ENCODE measurements at places on chromosomes 7 and 10.

GRCh38 chr7:20330928-20331909 is 519 bp downstream of the ITGB8 start:
- H3K36me3 ChIP-seq, result no peaks in the 10 kb centered on the region
- H3K27me3 ChIP-seq, result no peaks in the 10 kb centered on the region
- H3K4me3 ChIP-seq, result peak overlapping the region; percentile 88
- peaks cover 15% of the 10 kb centered on the region for H3K4me1 ChIP-seq
- H3K27ac ChIP-seq, result peak overlapping the region; percentile 94
- peak; percentile 51 for DNase-seq

- no peaks in the 10 kb centered on the region for H3K27me3 ChIP-seq
- no peaks in the 10 kb centered on the region for H3K36me3 ChIP-seq
- peak; percentile 46 for DNase-seq
- H3K27ac ChIP-seq, result no peak overlapping the region
- H3K4me1 ChIP-seq, result peaks cover 14% of the 10 kb centered on the region
- H3K4me3 ChIP-seq, result no peak overlapping the region
These were observed 174.4 kb upstream of the PLXNA4 start for GRCh38 chr7:132750530-132751217.

DNA sequence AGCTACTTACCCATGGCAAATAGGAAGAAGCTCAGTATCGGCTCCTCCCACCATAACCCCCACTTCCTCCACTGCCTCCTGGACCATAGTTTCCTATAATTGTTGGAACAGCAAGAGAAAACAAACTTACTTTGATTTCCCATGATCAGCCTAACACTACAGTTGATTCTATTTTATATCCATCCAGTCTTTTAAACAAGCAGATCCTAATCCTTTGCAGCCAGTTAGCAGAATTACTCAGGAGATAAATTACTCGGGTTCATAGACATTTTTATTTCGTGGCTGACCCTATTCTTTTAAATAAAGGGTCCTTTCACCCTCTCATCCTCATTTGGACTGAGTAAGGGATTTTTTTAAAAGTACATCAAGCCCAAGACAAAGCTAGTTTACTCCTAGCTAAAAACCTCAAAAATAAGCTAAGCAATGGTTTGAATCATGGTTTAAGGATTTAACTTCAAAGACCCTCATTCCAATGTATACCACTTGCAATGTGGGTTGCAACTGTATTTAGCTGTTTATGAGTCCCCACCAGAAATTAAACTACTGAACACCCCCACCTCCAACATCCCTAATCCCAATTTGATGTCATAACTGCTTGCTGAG is 8.0 kb downstream of the HNRNPA2B1 start:
- no peak overlapping the region for H3K27ac ChIP-seq
- peaks cover 15% of the 10 kb centered on the region for H3K4me1 ChIP-seq

- H3K36me3 ChIP-seq, result peaks cover 15% of the 10 kb centered on the region
- H3K27me3 ChIP-seq, result no peaks in the 10 kb centered on the region
- peak overlapping the region; percentile 20 for H3K4me3 ChIP-seq
- H3K4me1 ChIP-seq, result peaks cover 29% of the 10 kb centered on the region
- peak; percentile 53 for DNase-seq
- H3K27ac ChIP-seq, result peak overlapping the region; percentile 84
These were observed 44.0 kb downstream of the NRP1 start for GRCh38 chr10:33290321-33291052.

DNA sequence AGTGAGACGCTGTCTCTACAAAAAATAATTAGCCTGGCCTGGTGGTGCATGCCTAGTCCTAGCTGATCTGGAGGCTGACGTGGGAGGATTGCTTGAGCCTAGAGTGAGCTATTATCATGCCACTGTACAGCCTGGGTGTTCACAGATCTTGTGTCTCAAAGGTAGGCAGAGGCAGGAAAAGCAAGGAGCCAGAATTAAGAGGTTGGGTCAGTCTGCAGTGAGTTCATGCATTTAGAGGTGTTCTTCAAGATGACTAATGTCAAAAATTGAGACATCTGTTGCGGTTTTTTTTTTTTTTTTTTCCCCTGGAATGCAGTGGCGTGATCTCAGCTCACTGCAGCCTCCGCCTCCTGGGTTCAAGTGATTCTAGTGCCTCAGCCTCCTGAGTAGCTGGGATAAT is 5.4 kb downstream of the PPIA start:
- H3K27me3 ChIP-seq, result no peaks in the 10 kb centered on the region
- peak; percentile 63 for DNase-seq
- H3K27ac ChIP-seq, result peak overlapping the region; percentile 28
- H3K36me3 ChIP-seq, result peaks cover 47% of the 10 kb centered on the region

- no peaks in the 10 kb centered on the region for H3K27me3 ChIP-seq
- H3K36me3 ChIP-seq, result no peaks in the 10 kb centered on the region
- no peak for DNase-seq
These were observed 120.9 kb upstream of the ZNF438 start for GRCh38 chr10:31152421-31153135.

DNA sequence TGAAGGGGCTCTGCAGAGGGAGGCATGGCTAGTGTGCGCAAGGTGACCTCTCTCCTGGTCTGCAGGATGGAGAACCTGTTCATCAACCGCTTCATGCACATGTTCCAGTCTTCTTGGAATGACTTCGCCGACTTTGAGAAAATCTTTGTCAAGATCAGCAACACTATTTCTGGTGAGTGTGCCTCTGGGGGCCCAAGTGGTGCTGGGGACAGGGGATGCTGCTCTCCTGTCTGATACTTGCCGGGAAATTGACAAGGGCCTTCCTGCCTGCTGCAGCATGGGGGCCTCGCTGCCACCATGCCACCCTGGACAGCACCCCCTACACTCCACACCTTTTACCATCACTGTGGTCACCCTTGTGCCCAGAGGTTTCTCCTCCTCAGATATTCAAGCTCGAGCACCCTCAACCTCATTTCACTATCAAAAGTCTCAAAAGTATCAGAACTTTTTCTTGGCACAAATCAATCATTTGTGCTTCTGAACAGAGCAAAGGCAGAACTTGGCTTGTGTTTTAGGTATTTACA is 50.0 kb downstream of the ALOX5 start:
- H3K36me3 ChIP-seq, result no peaks in the 10 kb centered on the region
- no peak overlapping the region for H3K27ac ChIP-seq
- no peak overlapping the region for H3K4me3 ChIP-seq
- peaks cover 12% of the 10 kb centered on the region for H3K27me3 ChIP-seq
- H3K4me1 ChIP-seq, result peaks cover under 1% of the 10 kb centered on the region

GRCh38 chr7:135206941-135207391 is 4.4 kb downstream of the WDR91 start:
- H3K27ac ChIP-seq, result no peak overlapping the region
- no peaks in the 10 kb centered on the region for H3K27me3 ChIP-seq
- H3K36me3 ChIP-seq, result peaks cover 5% of the 10 kb centered on the region
- no peak overlapping the region for H3K4me3 ChIP-seq

DNA sequence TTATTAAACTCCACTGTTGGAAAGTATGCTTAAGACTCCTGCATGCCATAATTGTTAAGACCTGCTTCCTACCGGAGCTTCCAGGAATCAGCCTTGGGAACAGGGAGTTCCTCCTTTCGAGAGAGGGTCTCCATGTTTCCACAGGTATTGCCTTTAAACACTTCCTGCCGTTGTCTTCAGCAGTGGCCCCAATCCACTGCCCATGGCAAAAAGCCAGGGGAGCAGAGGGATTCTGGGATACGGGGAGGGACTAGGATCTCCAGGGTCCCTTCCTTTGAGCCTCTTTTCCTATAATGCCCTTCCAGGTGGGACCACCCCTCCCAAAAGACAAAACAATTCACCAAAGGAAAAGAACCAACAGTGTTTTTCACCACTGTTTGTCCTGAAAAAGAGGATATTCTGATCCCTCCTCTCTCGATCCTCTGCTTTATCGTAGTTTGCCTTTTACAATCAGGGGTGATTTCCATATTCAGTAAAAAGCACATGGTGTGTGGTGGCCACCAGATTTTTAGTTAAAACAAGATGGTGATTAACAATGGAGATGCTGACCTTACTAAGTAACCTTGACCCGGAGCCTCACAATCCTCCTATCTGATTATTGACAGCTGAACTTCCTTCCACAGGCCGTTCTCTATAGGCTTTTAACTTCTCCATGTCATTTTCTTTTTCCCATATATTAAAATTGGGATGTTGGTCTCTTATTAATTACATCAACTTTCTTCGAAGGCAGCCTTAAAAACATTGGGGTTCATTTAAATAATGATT is 36.0 kb downstream of the LRRC72 start:
- H3K4me3 ChIP-seq, result no peak overlapping the region
- no peaks in the 10 kb centered on the region for H3K36me3 ChIP-seq
- no peaks in the 10 kb centered on the region for H3K27me3 ChIP-seq
- DNase-seq, result no peak
- no peaks in the 10 kb centered on the region for H3K4me1 ChIP-seq
- H3K27ac ChIP-seq, result no peak overlapping the region

GRCh38 chr7:43450894-43451293 is 132.0 kb upstream of the STK17A start:
- DNase-seq, result no peak
- no peak overlapping the region for H3K4me3 ChIP-seq
- H3K36me3 ChIP-seq, result no peaks in the 10 kb centered on the region
- no peaks in the 10 kb centered on the region for H3K27me3 ChIP-seq
- no peaks in the 10 kb centered on the region for H3K4me1 ChIP-seq

DNA sequence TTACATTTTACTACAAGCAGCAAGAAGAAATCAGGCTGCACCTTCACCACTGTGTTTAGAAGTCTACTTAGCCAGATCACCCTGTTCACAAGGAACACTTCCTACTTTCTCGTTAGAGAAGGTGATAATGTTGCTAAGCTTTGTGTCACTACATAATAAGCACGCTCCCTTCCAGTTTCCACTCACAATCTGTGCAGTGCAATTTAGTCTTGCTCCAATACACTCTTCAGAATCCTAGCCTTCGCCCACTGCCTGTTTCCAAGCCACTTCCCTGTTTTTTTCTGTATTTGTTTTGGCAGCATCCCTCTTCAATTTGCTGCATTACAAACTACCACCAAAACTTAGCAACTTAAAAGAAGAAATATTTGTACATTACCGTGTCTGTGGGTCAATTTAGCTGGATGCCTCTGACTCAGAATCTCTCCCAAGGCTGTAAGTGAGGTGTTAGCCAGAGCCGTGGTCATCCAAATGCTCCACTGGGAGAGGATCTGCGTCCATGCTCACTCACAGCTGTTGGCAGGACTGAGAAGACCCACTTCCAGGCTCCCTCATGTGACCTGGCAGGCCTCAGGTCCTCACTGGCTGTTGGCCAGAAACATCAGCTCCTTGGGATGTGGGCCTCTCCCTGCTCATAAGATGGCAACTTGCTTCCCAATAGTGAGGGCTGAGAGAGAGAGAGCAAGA is 110.4 kb downstream of the PON1 start:
- peaks cover 10% of the 10 kb centered on the region for H3K4me1 ChIP-seq
- no peaks in the 10 kb centered on the region for H3K27me3 ChIP-seq
- H3K36me3 ChIP-seq, result no peaks in the 10 kb centered on the region
- H3K4me3 ChIP-seq, result no peak overlapping the region
- DNase-seq, result peak; percentile 96
- H3K27ac ChIP-seq, result peak overlapping the region; percentile 57

GRCh38 chr7:121621937-121622336 is 225.8 kb upstream of the FAM3C start:
- no peak for DNase-seq
- no peak overlapping the region for H3K4me3 ChIP-seq
- H3K27me3 ChIP-seq, result no peaks in the 10 kb centered on the region

- no peaks in the 10 kb centered on the region for H3K36me3 ChIP-seq
- DNase-seq, result no peak
- H3K4me1 ChIP-seq, result no peaks in the 10 kb centered on the region
- H3K4me3 ChIP-seq, result no peak overlapping the region
- H3K27ac ChIP-seq, result no peak overlapping the region
- H3K27me3 ChIP-seq, result no peaks in the 10 kb centered on the region
These were observed 66.0 kb downstream of the MAD1L1 start for GRCh38 chr7:2166625-2167280.

- no peaks in the 10 kb centered on the region for H3K36me3 ChIP-seq
- no peak overlapping the region for H3K4me3 ChIP-seq
These were observed 529.5 kb upstream of the SEMA3D start for GRCh38 chr7:85716353-85716752.

DNA sequence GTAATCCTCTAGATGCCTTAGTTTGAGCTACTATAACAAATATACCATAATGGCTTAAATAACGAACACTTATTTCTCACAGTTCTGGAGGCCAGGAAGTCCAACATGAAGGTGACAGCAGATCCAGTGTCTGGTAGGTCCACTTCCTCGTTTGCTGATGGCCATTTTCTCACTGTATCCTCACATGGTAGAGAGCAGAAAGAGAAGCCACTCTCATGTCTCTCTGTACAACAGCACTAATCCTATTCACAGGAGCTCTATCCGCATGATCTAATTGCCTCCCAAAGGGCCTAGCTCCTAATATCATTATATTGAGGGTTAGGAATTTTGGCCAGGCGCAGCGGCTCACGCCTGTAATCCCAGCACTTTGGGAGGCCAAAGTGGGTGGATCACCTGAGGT is 10.2 kb downstream of the HIBADH start:
- no peaks in the 10 kb centered on the region for H3K27me3 ChIP-seq
- H3K27ac ChIP-seq, result no peak overlapping the region
- no peak for DNase-seq
- H3K36me3 ChIP-seq, result peaks cover 6% of the 10 kb centered on the region

- no peak overlapping the region for H3K4me3 ChIP-seq
- H3K4me1 ChIP-seq, result no peaks in the 10 kb centered on the region
- H3K27me3 ChIP-seq, result no peaks in the 10 kb centered on the region
- peaks cover 11% of the 10 kb centered on the region for H3K36me3 ChIP-seq
- DNase-seq, result peak; percentile 25
These were observed 92.1 kb upstream of the SAMD8 start for GRCh38 chr10:75019370-75019769.

- no peaks in the 10 kb centered on the region for H3K36me3 ChIP-seq
- no peak for DNase-seq
- H3K4me1 ChIP-seq, result peaks cover 11% of the 10 kb centered on the region
- no peak overlapping the region for H3K27ac ChIP-seq
These were observed 34.2 kb upstream of the GNA12 start for GRCh38 chr7:2878306-2878705.

GRCh38 chr7:116232350-116232749 is 22.0 kb downstream of the TES start:
- no peak overlapping the region for H3K4me3 ChIP-seq
- peaks cover 46% of the 10 kb centered on the region for H3K4me1 ChIP-seq
- H3K27me3 ChIP-seq, result no peaks in the 10 kb centered on the region
- peak; percentile 41 for DNase-seq
- H3K27ac ChIP-seq, result peak overlapping the region; percentile 51

GRCh38 chr10:85978566-85979358 is 387.8 kb downstream of the GRID1 start:
- H3K4me3 ChIP-seq, result no peak overlapping the region
- no peak overlapping the region for H3K27ac ChIP-seq
- H3K4me1 ChIP-seq, result no peaks in the 10 kb centered on the region

- no peaks in the 10 kb centered on the region for H3K27me3 ChIP-seq
- H3K36me3 ChIP-seq, result no peaks in the 10 kb centered on the region
- no peak overlapping the region for H3K27ac ChIP-seq
- no peak for DNase-seq
- no peak overlapping the region for H3K4me3 ChIP-seq
These were observed 134.9 kb downstream of the CAMK1D start for GRCh38 chr10:12484002-12484918.
